Activated CD4-positive, CD25-positive, alpha-beta regulatory T cell (primary cell): ENCODE measurements at places on chromosomes 1 and 21.

DNA sequence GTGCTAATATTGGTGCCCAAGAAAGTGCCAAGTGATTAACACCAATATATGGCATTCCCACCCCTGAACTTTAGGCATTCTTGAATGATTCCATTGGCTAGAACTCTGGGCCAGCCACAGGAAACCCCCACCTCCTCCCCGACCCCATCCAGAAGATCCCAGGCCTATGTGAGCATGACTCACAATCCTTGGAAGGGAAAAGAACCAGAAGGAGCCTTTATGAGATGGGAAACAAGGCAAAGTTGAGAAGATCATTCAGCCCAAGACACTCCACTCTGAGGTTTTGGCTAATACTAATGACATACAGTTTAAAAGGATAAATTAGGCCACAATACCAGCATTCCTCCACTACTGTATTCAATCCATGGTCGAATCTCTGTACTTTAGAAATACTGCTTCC is 21.8 kb downstream of the ELK4 start:
- DNase-seq = no peak

- DNase-seq = peak; percentile 33
Observed at GRCh38 chr1:21956720-21957552, 19.8 kb upstream of the HSPG2 start.

DNA sequence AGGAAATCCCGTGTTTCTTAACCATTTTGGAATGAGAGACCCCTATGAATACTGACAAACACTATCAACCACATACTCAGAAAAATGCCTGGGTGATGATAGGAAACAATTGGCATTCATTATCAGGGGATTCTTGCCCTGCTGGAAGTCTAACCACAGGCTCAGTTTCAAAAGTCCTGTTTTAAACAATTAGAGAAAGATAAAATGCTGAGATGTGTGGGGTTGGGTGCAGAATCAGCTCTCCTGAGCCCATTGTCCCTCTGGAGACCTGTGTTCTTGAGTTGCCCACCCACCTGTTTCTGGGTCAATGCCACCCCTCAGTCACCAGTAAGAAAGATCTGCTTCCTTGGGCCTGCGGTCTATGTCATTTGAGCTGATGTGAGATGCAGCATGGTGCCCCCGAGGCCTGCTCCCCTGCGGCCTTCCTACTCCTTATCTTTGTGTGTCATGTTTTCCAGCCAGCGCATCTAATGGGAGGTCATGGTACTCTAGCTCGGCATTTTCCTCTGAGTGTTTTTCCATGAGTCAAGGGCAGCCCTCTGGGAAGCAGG is 130.3 kb upstream of the PLXNA2 start:
- DNase-seq = no peak

DNA sequence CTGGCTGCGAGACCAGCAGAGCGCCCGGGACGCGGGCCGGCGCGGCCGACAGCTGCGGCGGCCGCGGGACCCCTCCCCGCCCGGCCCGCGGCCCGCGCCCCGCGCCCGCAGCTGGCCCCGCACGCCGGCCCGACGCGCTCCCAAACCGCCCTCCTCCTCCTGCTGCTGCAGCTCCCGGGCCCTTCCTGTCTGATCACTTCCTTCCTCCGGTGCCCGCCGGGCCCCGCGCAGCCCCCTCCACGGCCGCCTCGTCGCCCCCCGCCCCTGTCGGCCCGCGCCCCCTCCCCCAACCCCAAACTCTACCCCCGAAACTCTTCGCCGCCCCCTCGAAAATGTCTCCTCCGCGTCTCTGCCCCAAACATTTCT is 594 bp downstream of the LUZP1 start:
- DNase-seq = no peak

DNA sequence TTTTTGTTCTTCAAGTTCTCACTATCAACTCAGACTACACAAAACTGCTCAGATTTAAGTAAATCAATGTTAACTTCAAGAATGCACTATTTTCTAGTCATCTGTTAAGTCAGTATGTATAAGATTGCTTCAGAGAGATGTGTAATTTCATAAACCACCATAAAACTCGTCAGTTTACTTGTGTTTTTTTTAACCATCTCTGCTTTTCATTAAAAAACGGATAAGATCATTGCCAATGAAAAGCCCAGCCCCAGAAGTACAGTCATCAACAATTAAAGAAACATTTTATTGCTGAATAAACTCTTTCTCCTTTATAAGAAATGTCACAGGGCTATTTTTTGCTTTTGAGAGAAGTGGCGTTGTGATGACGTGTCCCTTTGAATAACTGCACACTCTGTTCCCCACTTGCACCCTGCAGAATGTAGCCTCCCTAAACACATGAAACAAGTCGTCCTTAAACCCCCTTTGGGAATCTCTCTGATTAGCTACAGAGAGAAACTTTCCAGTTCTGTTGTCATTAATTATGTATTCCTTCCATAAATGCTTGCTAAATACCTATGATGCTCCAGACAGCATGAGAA is 202.7 kb upstream of the FOXD3 start:
- DNase-seq = no peak

- no peak for DNase-seq
Observed at GRCh38 chr1:85124091-85124490, 75.8 kb upstream of the MCOLN3 start.

GRCh38 chr1:178093951-178094738 is at the start of gene RASAL2:
RASAL2 (plus strand) TSS chr1:178094104; CDS start chr1:178094493, 389 bp downstream.
- no peak for DNase-seq

DNA sequence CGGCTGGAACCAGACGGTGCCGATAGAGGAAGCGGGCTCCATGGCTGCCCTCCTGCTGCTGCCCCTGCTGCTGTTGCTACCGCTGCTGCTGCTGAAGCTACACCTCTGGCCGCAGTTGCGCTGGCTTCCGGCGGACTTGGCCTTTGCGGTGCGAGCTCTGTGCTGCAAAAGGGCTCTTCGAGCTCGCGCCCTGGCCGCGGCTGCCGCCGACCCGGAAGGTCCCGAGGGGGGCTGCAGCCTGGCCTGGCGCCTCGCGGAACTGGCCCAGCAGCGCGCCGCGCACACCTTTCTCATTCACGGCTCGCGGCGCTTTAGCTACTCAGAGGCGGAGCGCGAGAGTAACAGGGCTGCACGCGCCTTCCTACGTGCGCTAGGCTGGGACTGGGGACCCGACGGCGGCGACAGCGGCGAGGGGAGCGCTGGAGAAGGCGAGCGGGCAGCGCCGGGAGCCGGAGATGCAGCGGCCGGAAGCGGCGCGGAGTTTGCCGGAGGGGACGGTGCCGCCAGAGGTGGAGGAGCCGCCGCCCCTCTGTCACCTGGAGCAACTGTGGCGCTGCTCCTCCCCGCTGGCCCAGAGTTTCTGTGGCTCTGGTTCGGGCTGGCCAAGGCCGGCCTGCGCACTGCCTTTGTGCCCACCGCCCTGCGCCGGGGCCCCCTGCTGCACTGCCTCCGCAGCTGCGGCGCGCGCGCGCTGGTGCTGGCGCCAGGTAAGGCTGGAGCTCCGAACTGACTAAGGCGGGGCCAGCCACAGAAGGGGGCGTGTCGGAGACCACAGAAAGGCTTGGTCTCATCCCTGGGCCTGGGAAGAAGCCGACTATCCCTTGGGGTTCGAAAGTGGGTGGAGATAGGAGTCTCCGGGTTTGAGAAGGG is 486 bp downstream of the SLC27A3 start:
- no peak for DNase-seq

- DNase-seq = no peak
Observed at GRCh38 chr21:31234936-31235335, 109.1 kb downstream of the TIAM1 start.

GRCh38 chr1:232012773-232013386 is 386.3 kb downstream of the DISC1 start:
- no peak for DNase-seq

- DNase-seq = no peak
Observed at GRCh38 chr21:43949499-43950208, 62.5 kb upstream of the TRAPPC10 start.

GRCh38 chr1:47758341-47759250 is 238.6 kb downstream of the TRABD2B start:
- DNase-seq = no peak

GRCh38 chr1:211742272-211742671 is 66.9 kb upstream of the NEK2 start:
- DNase-seq = no peak

GRCh38 chr1:24914226-24915069 is 15.6 kb downstream of the RUNX3 start:
- DNase-seq = no peak

- no peak for DNase-seq
Observed at GRCh38 chr21:40118527-40118926, 251.3 kb downstream of the PCP4 start.
